ENCODE measurements at places on chromosomes 5 and 9.
A peak's percentile ranks its signal among the peaks of the same experiment; 100 is the strongest.

DNA sequence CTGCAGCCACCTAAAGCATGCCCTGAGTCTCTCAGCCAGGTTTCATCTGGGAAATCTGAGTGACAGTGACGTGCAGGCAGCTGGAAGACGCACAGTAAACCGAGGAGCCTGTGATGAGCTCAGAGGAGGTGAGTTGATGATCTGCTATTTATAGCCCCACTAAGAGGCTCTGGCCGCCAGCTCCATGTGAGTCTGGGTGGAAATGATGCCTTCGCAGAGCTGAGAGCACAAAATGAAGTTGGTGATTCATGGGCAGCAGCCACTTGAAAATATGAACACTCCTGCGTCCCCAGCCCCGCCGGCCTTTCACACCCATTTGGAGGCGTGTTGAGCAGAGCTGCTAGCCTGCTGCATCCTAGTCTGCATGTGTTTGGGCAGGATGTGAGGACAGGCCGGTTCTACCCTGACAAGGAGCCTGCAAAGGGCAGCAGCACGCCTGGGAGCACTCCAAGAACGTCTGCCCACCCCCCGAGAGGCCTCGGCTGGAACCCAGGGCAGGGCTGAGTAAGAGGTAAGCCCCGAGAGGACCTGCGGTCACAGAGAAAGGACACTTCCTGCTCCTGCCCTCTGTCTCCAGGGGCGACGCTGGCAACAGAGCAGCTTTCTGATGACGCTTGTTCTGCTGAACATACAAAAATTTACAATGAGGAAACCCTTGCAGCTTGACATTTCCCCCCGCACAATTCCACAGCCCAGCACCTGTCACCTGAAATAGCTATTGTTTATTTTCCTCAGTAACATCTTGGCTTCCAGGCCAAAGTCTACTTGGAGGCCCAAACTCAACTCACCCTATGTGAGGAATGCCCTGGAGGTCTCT lies 25.1 kb upstream of the CDKN2AIPNL start:
- peak; percentile 64 for DNase-seq

GRCh38 chr5:40569546-40570270 lies 110.0 kb upstream of the PTGER4 start:
- no peak for DNase-seq

- no peak for DNase-seq
These were observed 21.3 kb downstream of the C5orf58 start for GRCh38 chr5:170254056-170254455.

DNA sequence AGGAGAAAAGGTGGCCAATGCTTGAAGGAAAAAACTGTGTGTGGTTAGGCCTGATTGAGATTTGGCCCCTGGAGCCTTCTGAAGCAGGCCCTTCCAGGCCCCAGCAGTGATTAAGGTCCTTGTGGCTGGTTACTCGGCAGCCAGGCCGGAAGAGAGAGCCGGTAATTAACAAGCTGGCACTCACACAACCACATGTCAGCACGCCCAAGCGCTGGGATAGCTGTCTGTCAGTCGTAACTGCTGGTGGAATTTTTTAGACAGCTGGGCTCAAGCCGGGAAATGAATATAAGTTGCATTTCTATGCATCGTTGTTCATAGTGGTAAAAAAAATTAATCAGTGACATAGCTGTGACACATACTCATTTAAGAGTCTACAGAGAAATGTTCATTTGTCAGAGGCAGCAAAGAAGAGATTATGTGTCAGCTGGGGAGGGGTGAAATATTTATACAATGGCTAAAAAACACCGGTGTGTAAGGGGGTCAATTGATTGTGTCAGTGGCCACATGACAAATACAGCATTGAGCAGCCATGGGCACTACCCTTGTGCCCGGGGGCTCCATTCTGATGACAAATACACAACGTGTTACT lies 13.7 kb upstream of the ARAP3 start:
- DNase-seq = no peak

- DNase-seq = no peak
These were observed 114.4 kb downstream of the PSD2 start for GRCh38 chr5:139910036-139910435.

DNA sequence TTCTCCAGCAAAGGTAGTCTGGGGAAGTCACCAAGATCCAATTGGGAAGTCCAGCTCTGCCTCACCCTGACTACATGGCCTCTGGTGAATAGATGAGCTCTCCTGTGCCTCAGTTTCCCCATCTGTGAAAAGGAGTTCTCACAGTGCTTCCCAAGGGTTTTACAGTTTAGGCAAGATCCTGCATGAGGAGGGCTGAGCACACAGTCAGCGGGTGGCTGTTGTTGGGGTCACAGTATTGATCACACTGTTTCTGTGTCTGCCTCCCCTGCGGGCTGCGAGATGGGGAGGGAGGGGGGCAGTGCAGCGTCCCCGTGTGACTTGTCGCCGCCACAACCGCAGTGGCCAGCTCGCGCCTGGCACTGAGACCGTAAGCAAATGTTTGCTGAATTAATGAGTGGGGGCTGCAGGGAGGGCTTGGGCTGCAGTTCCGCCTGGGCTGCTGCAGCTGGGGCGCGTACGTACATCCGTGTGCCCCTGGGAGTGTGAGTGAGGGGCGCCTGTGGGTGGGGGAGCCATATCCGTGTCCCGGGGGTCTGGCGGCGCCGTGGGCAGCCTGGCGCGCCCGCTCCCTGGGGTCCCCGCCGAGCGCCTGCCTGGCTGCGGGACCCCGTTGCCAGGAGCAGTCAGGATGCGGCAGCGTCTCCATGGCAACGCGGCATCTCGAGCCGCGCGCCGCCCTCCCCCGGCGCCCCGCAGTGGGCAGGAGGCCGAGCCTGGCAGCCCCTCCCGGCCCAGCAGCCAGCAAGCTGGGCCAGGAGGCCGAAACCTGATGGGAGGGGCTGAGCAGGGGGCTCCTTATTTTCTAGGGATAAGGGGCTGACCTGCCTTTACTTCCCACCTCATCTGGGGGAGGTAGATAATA lies 31.4 kb upstream of the PSD2 start:
- DNase-seq = no peak

GRCh38 chr5:98975223-98975622 lies 46.4 kb upstream of the CHD1 start:
- DNase-seq = no peak

DNA sequence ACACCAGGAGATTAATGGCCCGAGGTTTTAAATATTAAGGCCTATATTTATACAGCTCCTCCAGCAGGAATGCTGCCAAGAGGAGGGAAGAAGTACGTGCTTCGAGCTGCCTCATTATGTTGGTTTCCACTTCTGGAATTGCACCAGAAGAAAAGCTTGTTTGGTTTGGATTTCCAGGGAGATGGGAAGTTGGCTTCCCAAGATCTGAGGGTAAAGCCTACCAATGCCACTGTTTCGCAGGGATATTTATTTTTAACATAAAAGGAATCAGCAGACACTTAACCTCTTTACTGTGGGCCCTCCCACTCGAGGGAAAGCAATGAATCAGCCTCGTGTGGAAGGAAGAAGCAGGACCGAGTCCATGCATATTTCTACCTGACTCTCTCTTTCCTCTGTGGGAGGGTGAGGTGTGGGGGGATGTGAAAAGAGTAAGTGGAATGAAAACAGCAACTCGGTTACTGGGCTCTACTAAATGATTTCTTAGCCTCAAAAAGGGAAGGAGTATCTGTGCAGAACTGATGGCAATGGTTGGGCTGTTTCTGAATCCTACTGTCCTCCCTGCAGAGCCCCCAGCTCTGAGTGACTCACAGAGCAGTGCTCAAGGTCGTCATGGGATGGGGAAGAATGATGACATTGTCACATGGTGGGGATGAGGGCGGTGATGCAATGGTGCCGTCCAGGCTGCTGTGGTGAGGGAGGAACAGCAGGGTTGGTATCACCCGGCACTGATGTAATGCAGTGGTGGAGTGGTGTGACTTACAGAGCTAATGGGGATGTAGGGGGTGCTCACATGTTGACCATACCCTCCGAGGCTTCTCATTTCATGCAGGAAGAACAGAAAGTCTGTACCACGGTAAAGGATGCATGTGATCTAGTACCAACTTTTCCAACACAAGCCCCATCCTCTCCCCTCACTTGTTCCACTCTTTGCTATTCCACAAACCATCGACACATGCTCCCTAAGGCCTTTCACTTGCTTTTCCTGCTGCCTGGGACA lies 215.0 kb upstream of the PANK3 start:
- peak; percentile 33 for DNase-seq

GRCh38 chr5:103356350-103357091 lies 98.0 kb downstream of the MACIR start:
- DNase-seq = no peak

DNA sequence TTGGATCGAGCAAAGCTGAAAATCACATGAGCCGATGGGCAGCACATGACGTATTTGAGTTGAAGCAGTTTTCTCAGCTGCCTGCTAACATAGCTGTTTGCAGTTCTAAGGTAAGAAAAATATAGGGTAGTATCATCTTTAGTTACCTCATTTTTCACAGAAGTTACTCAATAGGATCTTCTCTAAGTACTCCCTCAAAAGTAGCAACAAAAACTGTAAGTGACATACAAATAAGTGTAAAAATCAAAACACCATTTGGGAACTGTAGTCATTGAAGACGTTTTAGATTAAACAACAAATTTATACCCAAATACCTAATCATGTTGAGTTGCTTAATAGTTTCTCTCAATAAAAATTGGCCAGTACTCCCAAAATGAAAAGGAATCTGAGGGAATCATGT lies 102.6 kb downstream of the ERCC6L2 start:
- no peak for DNase-seq

- no peak for DNase-seq
These were observed 153.1 kb downstream of the FOCAD start for GRCh38 chr9:20837166-20837565.

- DNase-seq = no peak
These were observed 448.4 kb downstream of the MTRR start for GRCh38 chr5:8317335-8317734.

- no peak for DNase-seq
These were observed 245.3 kb downstream of the BNC2 start for GRCh38 chr9:16625161-16625631.

DNA sequence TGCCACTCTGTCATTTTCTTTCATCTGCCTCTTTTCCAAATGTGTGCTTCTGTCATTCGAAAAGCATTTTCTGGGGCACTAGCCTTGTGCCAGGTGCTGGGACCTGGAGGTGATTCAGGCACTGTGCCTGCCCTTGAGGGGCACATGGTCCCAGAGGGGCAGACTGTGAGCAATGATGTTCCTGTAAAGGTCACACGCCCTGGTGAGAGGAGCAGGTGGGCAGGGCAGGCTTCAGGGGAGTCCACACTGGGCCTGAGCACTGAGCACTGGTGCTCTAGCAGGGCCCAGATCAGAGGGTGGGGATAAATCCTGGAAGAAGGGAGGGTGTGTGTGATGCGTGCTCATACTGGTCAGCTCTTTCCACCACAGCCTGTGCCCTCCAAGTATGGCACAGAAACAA lies 77.8 kb downstream of the COL15A1 start:
- DNase-seq = no peak

DNA sequence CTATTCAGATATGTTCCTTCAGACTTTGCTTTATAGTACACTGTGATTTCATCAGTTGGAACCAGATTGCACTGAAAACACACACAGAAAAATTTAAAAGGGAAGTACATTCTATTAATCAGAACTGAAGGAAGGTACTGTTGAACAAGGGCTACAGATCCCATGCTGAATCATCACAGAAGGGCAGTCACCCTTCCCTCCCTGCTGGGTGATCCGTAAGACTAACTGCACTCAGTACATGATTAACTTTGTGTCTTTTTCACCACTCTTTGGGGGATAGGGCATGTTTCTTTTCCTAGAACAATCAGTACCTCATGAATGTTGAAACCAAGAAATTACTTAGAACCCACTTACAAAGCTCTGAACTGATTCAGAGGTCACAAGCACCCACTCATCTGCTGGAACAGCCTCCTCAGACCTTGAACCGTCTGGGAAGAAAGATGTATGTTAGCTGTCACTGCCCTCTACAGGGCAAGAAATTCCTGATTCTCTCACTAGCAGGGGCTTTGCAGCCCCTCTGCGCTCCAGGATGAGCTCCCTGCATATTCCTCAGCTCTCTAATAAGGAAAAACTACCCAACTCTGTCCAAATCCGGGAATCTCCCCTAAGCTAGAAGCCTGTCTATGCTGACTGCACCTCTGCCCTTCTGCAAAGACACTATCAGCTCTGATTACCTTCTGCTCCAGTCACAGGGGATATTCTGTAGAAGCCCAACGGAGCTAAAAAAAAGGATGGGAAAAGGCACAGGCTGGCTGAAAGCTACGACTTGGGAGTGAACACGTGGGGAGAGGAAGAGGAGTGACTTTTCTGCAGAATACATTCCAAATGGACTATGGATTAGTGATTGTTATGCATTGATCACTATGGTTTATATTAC lies 51.0 kb downstream of the IARS1 start:
- no peak for DNase-seq

GRCh38 chr5:80117446-80117845 lies 82.3 kb downstream of the THBS4 start:
- no peak for DNase-seq

Data from HepG2 (cell line).